ENCODE measurements at places on chromosomes 7 and 10.

GRCh38 chr7:78264105-78264504 is 465.5 kb downstream of the PHTF2 start:
- no peak for DNase-seq

DNA sequence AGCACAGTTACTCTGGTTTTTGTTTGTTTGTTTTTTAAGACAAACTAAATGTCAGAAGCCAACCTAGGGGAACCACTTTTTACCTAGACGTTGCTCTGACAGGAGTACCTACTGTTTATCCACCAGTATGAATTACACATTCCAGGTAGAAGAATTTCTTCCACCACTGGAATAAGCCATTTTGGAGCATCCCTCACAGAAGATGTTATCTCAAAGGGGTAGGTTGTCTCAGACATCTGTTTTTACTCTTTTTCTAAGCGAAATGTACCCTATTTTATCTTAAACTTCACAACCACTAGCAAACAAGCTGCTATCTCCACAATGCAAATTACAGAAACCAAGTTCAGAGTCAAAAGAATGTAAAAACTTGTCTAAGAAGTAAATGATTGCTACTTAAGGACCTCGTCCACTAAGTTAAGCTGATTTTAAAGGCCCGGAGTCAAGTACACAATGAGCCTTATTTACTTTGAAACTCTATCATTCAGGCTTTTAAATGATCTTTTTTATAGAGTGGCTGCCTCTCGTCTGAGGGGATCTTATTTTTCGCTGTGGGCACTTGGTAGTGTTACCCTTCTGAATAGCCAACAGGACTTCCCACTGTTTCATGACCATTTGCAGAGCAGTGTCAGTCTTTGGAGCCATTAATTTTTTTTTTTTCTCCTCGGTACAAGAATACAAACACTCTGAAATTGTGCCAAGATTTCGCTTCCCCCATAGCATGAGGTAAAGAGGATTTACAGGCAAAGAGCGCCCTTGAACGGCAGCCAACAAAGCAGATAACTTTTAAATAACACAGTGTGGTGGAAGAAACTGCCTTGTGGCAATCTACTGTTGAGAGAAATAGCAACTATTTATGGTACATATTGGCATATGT is 15.7 kb upstream of the ARMC3 start:
- no peak for DNase-seq

DNA sequence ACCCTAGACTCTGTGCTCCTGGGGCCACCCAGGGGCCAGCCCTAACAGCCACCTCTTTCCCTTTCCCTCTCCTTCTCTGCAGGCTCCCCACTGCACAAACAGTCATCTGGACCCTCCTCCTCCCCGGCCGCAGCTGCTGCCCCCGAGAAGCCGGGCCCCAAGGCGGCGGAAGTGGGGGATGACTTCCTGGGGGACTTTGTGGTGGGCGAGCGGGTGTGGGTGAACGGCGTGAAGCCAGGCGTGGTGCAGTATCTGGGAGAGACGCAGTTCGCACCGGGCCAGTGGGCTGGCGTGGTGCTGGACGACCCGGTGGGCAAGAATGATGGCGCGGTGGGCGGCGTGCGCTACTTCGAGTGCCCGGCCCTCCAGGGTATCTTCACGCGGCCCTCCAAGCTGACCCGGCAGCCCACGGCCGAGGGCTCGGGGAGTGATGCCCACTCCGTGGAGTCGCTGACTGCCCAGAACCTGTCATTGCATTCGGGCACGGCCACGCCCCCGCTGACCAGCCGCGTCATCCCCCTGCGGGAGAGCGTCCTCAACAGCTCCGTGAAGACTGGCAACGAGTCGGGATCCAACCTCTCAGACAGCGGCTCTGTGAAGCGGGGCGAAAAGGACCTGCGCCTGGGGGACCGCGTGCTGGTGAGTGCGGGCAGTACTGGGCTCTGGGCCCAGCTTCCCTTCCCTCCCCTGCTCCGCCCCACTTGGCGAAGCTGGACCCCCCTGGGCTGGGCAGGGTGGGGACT is 49.3 kb downstream of the CLIP2 start:
- DNase-seq: no peak

- peak; percentile 82 for DNase-seq
These were observed at the start of gene UPP1 for GRCh38 chr7:48089046-48090003. TSS of gene UPP1 (plus strand) at chr7:48089265. CDS start at chr7:48094784, 5,519 bp downstream.

- DNase-seq: no peak
These were observed 1.2 kb downstream of the CALML5 start for GRCh38 chr10:5497948-5498730.

- no peak for DNase-seq
These were observed 228.4 kb downstream of the CUX1 start for GRCh38 chr7:102045681-102046372.

GRCh38 chr7:5636914-5637313 is 144.5 kb downstream of the RNF216 start:
- no peak for DNase-seq

DNA sequence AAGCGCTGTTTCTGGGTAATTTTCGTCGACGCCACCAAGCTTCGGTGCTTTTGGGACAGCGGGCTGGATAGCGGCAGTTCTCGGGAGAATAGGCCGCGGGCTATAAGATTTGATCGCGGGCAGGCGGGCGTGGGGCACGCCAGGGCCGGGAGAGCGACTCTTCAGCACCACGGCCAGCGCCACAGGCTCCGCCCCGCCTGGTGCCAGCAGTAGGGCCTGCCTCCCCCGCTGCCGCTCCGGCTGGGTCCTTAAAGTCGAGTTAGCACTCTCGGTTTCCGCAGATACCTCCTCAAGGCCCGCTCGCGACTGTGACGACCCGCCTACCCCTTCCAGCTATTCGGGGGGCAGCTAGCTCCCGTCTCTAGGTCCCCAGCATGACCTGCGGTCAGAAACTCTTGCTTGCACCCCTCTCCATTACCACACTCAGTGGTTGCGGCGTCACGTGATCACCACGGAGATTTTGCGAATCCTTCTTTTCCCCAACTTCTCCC is 9.4 kb downstream of the NXPH1 start:
- DNase-seq: peak; percentile 58

DNA sequence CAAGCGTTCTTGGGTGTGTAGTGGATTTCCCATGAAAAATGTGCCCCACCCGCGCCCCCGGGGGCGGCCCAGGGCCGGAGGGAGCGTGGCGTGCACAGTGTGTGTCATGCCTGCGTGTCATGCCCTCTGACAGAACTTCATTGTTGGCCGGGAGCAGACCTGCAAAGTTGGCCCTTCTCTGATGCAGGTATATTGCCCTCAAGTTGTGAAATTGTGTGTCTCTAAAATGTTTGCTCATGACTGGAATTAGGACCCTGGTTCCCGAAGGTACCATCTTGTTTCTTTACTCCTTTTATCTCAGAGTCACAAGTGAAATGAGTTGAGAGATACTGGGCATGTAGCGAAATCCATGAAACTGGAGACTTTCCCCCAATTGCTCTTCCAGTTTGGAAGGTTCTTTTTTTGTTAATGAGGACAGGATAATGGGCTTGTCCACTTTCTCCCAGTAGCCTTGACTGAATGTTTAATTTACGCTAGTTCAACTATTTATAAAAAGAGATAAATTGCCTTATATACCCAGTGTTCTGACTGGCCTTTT is 26.2 kb downstream of the ADK start:
- peak; percentile 58 for DNase-seq

DNA sequence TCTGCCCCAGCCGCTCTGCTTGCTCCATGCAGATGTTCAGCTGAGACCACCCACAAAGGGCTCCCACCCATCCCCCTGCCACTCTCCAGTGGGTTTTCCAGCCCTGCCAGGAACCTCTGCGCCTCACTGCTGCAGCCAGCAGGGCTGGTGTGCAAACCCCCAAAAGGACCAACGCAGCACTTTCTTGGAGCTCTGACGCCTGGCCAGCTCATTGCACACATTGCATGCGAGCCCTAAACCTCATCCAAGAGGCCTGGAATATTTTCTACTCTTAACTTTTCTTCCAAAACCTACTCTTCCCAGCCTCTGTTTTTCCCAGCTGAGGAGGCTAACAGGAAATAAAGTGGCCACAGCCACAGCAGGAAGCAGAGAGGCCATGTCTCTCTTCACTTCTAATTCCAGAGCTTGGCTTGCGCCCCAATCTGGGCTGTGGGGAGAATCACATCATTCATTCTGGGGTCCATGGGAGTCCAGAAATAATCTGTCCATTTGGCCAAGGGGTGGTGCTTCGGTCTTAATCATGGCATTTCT is 4.6 kb upstream of the FAM170B start:
- DNase-seq: no peak

DNA sequence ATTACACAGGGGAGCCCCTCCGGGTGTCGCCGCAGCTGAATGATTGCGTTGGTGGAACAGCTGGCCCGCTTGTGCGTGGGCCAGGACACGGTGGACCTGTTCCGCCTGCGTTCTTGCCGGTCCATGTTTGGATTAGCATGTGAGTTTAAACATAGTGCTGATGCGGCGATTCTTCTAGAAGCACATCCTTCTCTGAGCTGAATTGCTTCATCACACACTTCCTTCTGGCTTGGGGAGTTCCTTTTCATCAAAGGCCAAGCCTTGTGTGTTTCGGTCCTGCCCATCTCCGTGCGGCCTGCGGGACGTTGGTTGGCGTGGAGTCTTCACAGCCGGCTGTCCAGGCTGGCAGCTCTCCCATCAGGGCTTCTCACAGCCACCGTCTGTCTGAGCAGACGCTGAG is 45.5 kb upstream of the SLC29A4 start:
- DNase-seq: no peak

GRCh38 chr10:59324597-59324996 is 37.8 kb downstream of the FAM13C start:
- no peak for DNase-seq

- DNase-seq: no peak
These were observed 6.9 kb upstream of the HILPDA start for GRCh38 chr7:128448751-128449302.

GRCh38 chr7:142066536-142066935 is 45.0 kb upstream of the MGAM2 start:
- no peak for DNase-seq

GRCh38 chr10:3813986-3814837 is 29.2 kb upstream of the KLF6 start:
- no peak for DNase-seq

- DNase-seq: no peak
These were observed 174.1 kb upstream of the TNRC18 start for GRCh38 chr7:5597772-5598171.

DNA sequence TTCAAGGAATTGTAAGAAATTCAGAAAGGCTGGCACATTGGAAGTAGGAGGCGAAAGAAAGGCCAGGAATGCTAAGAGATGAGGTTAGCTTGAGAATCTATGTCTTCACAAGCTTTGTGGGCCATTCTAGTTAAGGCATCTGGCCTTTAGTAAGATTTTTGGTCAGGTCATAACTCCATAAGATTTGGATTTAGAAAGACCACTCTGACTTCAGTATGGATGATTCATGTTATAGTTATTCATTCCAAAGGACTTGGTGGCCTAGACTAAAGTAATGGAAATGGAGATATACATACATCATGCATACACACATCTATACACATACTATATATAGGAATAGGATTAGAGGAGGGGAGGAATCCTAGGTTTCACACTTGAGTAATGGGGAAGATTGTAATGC is 77.5 kb downstream of the SEPTIN7 start:
- DNase-seq: no peak

DNA sequence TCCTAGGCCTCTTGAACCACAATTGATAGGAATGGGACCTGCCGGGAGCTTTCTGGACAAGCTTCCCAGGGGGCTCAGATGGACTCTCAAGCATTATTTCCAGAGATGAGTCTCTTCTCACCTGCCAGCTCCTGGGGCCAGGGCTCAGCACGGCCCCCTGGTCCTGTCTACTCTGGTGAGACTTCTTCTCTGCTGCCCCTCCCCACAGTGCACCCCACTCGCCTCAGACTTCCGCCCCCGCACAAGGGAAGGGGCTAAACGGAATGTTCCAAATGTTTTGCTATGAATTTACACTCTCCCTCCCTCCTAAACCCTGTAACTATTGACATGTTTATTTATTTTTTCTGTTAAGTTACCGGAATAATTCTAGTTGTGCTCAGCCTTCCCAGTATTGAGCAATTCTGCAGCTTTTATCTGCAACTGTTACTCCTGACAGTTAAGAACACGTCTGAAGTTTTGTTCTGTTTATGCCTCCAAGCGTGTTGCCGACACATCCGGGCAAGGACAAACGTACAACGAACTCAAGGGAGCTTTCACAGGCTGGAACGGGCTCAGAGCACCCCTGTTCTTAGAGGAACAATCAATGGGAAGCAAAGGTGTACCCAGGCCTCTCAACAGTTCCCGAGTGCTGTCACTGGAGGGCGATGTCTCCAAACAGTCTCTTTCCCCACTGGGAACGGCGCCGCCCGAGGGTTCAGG is 55.2 kb downstream of the FHIP2A start:
- peak; percentile 29 for DNase-seq

GRCh38 chr7:87212498-87212897 is 7.0 kb downstream of the TMEM243 start:
- DNase-seq: no peak

DNA sequence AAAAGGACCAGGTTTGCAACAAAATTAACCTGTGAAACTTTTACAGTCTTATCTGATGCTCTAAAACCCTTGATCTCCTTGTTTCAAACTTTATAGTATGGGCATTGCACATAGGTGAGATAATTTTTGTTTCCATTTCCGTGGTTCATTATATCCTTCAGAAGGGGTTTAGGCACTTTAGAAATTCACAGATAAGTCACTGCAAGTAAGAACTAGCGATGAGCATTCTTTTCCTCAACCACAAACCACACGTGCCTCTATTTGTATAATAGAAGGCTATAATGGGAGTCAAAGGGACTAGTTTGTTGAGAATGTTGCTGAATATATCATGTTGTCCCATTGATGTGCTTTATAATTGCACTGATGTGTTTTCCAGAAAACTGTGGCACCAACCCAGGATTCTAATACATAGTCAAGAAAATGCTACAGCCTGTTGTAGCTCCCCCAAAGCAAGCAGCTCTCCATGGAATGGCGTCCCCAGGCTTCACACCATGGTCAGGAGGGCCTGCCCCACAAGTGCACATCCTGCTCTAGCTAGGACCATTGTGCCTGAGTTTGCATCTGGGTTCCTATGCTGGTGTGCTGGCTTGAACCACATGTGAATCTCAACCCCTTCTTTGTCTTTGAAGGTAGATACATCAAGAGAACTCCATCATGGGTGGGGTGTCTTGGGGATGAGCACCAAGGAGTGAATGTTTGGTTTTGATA is 14.0 kb upstream of the ATXN7L1 start:
- DNase-seq: no peak

- no peak for DNase-seq
These were observed 88.8 kb upstream of the PDE1C start for GRCh38 chr7:32158751-32159745.

DNA sequence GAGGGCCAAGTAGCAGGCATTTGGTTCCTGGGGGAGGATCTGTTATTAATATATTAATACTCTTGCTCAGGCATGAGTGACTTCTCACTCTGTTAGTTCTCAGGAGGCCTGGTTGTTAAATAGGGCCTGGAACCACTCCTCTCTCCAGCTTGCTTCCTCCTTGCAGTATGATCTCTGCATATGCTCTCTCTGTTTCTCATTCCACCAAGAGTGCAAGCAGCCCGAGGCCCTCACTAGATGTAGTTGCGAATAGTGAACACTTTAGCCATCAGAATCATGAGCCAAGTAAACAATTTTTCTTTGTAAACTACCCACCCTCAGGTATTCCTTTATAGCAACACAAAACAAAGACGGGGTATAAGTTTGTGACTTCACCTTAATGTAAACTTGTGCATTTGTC is 784.3 kb downstream of the DNAJB9 start:
- DNase-seq: no peak

- DNase-seq: no peak
These were observed 314.1 kb upstream of the C7orf33 start for GRCh38 chr7:148276314-148277041.

Measured in stimulated activated CD4-positive, alpha-beta T cell treated with anti-CD3 and anti-CD28 coated beads, Interleukin-4, amount 100 ng/mL, for 1 hour (primary cell).